ENCODE measurements at places on chromosomes 7 and 10.
A peak's percentile ranks its signal among the peaks of the same experiment; 100 is the strongest.

DNA sequence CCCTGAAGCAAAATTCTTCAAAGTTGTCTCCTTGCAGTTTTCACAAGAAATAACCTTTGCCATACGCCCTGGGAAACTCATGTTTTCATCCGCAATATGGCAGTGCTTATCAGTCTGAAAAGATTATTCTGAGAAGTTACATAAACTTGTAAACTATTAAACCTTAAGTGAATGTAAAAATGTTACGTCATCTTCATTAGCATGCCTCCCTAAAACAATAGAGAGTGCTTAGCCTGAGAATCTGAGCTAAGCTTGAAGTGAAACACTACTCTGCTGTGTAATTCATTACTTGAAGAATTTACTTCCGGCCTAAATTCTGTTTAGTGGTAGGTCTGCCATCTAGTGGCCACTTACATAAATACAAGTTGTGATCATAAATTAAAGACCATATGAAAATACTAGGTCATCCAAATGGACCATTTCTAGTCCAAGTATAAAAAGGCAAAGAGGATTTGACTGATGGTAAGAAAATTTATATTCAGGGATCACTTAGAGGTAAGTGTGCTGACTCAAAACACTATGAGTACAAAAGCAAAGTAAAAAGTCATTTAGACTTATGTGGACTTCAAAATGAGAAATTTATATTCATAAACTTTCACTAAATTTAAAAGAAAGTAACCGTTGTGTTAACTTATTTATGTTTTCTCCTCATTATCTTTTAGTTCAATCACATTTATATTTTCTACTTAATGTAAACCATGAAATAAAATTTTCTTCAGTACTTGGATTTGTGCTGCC, 745.1 kb upstream of the LRRTM3 start:
- peak; percentile 28 for DNase-seq

DNA sequence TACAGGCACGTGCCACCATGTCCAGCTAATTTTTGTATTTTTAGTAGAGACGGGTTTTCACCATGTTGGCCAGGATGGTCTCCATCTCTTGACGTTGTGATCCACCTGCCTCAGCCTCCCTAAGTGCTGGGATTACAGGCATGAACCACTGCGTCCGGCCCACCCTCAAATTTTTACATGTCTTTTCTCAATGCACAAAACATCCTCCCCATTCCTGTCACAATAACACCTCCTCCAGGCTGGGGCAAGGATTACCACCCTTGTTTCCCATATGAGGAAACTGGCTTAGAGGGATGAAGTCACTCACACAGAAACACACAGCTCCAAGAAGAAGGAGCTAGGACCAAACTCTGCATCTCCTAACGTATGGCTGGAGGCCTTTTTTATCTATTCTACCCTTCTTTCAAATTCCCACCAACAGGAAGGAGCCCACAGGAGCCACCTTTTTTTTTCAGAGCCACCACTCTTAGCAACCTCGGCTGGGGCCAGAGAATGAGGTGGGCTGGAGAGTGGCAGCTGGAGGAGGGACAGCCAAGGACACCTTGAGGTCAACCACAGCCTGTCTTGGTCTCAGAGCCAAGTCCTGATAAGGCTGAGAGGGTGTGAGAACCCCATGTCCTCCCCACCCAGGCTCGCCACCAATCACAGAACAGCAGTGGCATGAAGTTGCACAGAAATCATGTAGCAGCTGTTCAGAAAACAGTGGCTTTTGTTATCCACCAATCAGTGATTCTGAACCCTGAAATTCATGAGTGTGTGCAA, 113.1 kb upstream of the PDLIM1 start:
- no peak for DNase-seq

GRCh38 chr7:85014936-85015660, 171.8 kb downstream of the SEMA3D start:
- DNase-seq, result no peak

DNA sequence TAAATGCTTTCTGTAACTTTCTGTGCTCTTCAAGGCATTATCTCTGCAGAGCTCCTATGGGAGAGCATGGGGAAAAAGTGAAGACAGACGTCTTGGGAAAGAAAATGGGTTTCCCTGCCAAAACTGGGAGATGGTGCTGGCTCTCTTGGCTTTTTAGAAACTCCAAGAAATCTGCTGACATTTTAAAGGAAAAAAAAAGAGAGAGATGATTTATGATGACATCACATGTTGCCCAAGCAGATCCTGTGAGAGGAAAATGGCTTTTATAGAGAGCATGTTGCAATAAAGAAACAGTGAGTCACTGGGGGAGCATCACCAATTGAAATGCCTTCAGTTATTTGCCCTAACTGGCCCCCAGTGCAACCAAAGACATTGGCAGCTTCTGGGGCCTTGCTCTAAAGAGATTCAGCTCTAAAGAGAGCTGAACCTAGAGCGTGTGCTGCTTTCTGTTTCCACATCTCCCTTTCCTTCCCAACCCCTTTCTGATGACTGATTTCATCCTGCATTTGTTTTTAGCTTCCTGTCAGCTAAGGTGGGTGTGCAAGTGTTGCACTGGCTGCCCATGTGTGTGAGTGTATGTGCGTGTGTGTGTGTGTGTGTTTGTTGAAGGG, 37.7 kb downstream of the LRMDA start:
- peak; percentile 92 for DNase-seq

GRCh38 chr10:111023060-111023459, 53.8 kb upstream of the ADRA2A start:
- DNase-seq, result no peak

GRCh38 chr10:117221156-117221711, 19.7 kb upstream of the SLC18A2 start:
- no peak for DNase-seq

DNA sequence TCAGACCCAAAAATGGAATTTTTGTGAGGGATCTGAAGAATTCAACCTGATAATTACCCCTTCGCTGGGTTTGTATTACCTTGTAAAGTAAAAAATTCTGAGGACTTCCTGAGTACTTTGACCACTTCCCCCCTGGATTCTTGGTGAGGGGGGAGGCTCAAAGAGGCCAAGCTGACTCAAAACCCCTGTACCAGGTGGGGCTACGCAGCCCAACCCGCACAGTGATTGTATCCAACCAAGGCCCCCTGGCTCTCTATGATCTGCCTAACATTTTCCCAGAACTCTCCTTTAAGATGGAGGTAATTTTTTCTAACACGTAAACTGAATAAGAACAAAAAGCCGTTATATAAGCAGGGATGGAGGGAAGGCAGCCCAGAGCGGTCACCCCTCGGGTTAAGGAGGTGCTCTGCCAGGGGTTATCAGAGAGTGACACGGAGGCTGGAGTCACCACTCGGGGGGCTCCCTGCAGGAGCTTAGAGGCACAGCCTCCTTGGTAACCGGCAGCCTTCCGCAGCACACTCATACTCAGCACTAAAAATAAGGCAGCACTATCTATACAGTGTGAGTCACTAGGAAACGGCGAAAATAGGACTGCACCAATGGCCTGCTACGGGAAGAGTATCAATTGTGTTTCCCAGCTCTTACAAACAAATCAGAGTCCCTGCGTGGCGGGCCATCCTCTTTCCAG, 255.4 kb downstream of the ELMO1 start:
- DNase-seq, result no peak

GRCh38 chr10:32629910-32630309, 184.0 kb downstream of the CCDC7 start:
- no peak for DNase-seq

- no peak for DNase-seq
These were observed 44.1 kb upstream of the LAMB1 start for GRCh38 chr7:108046952-108047506.

GRCh38 chr7:66247380-66248078, 42.4 kb downstream of the TPST1 start:
- DNase-seq, result no peak

DNA sequence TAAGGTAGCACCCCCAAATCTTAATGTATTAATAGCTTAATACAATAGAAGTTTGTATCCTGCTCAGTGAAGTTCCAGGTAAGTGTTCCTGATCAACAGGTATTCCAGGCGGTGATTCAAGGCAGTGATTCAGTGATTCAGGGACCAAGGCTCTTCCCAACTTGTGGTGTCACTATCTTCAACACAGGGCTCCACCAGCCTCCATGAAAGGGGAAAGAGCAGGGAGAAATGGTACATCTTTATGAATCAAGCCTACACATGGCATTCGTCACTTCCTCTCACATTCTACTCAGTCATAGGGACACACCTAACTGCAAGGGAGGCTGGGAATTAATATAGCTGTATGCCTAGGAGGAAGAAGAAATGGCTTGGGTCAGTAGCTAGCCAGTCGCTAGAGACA, 5.1 kb downstream of the GOLGA7B start:
- no peak for DNase-seq

- no peak for DNase-seq
These were observed 66.2 kb upstream of the NME8 start for GRCh38 chr7:37782166-37782565.

DNA sequence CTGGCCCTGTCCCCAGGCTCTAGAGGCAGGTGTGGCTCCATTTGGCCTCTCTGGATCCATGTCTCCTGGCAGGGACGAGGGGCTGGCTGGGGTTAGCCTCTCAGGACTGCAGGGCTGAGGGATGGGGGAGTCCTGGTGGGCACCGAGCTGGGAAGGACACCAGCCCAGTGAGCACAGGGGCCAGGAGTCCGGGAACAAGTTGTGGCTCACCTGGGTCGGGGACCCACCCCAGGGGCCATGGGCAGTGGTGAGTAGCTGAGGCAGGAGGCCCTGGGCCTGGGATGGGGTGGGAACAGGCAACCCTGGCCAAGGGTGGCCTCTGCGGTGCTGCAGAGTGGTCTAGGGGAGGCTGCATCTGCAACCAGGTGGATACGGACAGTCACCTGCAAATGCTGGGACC, 24.1 kb downstream of the ANTXRL start:
- no peak for DNase-seq

DNA sequence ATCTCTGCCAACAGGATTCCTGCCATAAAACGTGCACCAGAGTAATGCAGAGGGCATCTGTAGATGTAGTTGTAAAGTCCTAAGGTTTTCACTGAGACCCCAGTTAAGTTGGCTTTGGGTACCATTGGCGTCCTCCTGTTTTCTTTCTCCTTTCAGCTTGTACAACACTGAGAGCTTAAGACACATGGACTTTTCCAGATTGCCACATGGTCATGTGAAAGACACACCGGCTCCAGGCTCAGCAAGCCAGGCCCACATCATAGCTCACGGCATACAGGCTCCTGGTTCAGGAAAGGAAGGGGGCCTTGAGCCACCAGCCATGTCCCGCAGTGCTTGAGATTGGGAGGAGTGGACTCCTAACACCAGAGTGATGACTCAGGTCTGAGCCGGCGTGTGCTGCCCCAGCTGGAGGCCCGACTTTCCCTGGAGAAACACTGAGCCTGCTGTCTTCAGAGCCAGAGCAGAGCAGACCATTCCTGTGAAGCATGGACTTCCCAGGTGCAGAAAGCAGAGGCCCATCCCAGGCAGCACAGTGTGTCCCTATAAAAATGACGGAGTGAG, 252.7 kb downstream of the PRPF18 start:
- DNase-seq, result no peak

DNA sequence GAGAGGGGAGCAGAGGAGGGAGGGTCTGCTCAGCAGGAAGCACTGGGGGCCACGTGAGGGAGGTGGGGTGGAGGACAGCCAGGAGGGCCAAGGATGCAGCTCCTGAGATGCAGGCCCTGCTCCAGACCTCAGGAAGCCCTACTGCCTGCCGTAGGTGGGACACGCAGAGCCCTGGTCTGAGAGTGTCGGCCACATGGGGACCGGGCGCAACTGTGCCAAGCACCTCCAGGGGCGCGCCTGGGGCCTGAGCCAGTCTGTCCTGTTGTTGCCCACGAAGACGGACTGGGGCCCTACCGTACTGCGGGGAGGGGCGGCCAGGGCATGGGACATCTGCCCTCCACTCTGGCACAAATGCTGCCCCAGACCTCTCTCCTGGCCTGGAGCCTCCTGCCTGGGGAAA, 31.6 kb downstream of the YKT6 start:
- DNase-seq, result no peak

DNA sequence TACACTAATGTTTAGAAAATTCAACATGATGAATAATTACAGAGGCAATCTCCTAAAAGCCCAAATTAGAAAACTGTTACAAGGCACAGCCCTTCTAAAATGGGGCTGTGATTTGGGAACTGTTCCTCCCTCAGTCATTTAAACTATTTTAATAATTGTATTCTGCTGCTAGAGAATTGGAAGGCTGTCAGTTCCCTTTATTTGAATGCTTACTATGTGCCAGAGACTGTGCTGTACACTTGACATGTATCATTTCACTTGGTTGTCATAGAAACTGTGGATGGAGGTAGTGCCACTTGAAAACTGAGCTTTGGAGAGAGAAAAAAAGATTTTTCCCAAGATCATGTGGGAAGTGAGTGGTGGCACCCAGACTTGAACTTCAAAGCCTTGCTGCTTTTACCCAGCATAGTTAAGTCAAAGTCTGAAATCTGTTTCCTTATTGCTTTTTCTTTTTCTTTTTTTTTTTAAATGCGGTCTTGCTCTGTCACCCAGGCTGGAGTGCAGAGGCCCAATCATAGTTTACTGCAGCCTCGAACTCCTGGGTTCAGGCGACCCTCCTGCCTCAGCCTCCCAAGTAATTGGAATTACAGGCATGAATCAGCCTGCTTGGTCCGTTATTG, 23.6 kb downstream of the UBE2D1 start:
- DNase-seq, result no peak

DNA sequence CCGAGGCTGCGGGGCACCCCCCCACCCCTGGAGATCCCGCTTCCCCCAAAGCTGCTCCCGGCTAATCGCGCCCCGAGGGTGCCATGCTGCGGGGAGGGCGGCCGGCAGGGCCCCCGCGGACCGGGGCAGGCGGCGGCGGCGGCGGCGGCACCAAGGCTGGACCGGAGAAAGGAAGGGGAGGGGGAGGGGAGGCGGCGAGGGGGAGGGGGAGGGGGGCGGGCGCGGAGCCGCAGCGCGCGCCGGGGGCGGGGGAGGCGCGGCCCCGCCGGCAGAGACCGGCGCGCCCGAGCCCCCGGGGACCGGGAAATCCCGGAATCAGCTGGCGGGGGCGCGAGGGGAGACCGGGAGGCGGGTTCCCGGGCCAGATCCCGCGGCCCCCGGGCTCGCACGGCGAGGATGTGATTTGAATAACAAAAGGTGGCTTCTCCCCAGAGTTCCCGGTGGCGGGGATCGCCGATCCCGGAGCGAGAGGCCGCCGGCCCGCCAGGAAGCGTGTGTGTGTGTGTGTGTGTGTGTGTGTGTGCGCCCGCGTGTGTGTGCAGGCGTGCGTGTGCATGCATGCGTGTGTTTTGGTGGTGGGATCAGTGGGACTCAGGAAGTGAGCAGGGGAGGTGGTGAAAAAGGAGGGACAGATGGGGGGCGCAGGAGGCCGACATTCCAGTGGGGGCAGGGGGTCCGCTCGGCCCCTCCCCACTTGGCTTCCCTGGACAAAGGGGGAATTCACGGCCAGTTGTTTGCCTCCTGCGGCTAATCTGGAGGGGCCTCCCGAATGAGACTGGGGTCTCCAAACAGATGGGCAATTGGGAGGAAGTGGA, 99.5 kb downstream of the HIP1 start:
- peak; percentile 55 for DNase-seq
